ENCODE measurements at places on chromosomes 1 and 21.

DNA sequence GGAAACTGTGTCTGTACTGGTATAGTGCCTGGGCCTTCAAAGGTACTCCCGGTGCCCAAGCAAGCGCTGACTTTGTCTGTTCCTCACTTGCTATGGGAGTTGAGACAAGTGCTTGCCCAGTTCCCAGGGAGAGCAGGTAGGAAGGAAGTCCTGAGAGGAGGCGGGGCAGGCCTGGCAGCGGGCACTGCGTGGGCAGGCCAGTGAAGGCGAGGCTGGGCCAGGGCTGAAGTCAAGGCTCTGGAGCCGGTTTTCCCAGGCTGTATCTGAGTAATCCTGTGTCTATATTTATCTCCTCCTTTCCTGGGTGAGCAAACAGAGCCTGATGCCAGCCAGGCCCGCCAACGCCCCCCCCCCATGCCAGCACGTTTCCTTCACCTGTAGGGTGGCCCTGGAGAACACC is 15.9 kb upstream of the EDN2 start:
- DNase-seq, result no peak

GRCh38 chr1:59511476-59512465 is 214.9 kb downstream of the FGGY start:
- no peak for DNase-seq

GRCh38 chr1:234731569-234732085 is 121.6 kb upstream of the IRF2BP2 start:
- DNase-seq, result peak; percentile 69

- DNase-seq, result no peak
These were observed 27.4 kb downstream of the AK4 start for GRCh38 chr1:65175171-65176055.

DNA sequence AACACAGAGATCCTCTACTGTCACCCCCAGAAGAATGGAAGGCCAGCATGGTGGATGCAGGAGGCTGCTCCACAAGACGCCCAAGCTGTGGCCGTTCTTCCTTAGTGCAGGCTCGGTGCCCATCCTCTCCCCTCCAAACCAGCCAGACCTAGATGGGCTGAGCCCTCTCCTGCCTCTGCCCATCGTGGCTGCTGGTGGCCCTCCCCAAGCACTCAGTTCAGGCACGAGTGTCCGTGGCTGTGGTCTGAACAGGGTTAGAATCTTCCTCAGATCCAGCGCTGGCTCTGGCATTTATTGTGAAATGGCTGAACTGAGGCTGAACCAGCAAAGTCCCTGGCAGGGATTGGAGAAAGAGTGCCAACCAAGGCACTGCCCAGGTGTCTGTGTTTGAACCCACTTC is 59.5 kb downstream of the TRIM11 start:
- DNase-seq, result no peak

DNA sequence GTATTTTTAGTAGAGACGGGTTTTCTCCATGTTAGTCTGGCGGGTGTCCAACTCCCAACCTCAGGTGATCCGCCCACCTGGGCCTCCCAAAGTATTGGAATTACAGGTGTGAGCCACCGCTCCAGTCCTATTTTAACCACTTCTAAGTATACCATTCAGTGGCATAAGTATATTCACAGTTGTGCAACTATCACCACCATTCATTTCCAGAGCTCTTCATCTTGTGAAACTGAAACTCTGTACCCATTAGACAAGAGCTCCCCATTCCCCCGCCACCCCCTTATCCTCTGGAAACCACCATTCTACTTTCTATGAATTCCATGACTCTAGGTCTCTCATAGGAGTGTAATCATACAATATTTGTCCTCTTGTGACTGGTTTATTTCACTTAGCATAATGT is 40.2 kb upstream of the CAMTA1 start:
- DNase-seq, result no peak

- DNase-seq, result no peak
These were observed 47.9 kb upstream of the TSPAN2 start for GRCh38 chr1:115137191-115137590.

- no peak for DNase-seq
These were observed 7.8 kb downstream of the AHCTF1 start for GRCh38 chr1:246923900-246924299.

DNA sequence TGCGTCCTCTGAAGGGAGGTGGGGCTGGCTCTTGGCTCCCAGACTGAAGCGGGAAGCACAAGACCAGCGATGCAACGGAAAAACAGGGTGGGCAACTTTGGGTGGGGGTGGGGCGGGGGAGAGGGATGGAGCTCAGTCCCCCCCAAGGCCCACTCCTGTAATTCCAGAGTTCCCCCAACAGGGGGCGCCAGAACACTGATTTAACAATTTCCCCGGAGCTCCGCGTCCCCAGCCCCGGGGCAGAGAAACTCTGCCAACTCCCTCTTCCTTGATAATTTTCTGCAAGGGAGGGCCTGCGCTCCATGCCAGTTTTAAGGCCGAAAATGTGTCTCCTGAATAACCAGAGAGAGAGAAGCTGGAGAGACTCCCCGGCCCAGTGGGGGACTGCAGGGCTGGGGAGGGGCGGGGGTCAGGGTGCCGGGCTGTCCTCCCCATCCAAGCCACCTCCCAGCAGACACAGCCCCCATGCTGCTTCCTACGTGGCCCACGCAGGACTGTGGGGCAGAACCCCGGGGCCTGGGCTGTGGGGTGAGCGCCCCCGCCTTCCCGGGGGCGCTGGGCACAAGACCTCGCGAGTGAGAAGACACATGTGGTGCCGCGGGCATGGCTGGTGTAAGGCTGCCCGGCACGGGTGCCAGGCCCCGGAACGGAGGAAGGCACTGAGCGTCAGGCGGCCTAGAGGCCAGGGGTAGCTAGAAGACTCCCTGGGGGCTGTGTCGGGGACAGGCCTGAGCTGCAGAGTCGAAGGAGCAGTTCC is 51.4 kb downstream of the KIF21B start:
- DNase-seq, result peak; percentile 76

GRCh38 chr1:177069490-177069889 is 95.0 kb downstream of the ASTN1 start:
- DNase-seq, result no peak

- no peak for DNase-seq
These were observed 16.8 kb downstream of the PTPRC start for GRCh38 chr1:198655459-198656121.

DNA sequence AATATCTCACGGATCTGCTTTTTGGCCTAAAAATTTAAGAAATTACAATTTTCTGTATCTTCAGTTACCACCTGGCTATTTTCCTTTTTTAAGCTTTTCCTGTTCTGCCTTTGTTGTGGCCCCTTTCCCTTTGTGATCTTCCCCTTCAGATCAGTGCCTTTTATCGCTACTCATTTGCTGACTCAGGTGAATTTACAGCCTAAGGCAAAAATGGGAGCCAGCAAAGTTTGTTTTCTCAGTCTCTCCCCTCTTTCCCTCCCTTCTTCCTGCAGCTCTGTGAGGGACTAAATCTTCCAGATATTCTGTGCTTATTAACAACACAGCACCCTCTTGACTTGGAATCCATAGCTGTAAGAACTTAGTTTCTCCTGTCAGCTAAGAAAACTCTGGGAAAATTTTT is 5.3 kb upstream of the PRRC2C start:
- DNase-seq, result no peak

GRCh38 chr1:154726896-154727753 is 119.1 kb upstream of the ADAR start:
- DNase-seq, result no peak

DNA sequence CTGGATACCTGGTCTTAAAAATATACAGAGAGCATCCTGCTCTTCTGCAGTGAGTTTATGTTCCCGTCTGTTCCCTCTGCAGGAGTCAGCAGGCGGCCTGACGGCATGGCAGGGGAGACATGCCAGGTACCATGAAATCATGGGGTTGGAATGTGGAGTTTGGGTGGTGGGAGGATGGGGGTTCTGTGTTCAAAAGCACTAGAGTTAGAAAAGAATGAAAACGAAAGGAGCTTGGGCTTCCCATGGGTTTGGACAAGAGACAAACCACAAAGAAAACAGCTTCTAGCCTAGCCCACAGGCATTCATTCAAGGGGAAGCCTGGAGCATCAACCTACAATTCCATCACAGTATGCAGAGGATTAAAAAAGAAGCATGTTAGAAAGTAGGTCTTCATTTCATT is 59.9 kb downstream of the WARS2 start:
- no peak for DNase-seq

DNA sequence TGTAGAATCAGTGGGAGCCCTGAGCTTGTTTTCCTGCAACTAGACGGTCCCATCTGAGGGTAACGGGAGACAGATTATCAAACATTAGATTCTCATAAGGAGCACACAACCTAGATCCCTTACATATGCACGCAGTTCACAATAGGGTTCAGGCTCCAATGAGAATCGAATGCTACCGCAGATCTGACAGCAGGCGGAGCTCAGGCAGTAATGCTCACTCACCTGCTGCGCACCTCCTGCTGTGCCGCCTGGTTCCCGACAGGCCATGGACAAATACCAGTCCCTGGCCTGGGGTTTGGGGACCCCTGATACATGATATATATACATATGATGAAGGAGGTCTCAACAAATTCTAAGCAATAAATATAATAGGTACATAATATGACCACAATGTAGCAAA is 19.7 kb upstream of the SMIM12 start:
- DNase-seq, result no peak

GRCh38 chr1:88175631-88176226 is 508.3 kb upstream of the PKN2 start:
- no peak for DNase-seq

GRCh38 chr1:110255392-110255787 is 45.3 kb downstream of the KCNC4 start:
- peak; percentile 20 for DNase-seq

DNA sequence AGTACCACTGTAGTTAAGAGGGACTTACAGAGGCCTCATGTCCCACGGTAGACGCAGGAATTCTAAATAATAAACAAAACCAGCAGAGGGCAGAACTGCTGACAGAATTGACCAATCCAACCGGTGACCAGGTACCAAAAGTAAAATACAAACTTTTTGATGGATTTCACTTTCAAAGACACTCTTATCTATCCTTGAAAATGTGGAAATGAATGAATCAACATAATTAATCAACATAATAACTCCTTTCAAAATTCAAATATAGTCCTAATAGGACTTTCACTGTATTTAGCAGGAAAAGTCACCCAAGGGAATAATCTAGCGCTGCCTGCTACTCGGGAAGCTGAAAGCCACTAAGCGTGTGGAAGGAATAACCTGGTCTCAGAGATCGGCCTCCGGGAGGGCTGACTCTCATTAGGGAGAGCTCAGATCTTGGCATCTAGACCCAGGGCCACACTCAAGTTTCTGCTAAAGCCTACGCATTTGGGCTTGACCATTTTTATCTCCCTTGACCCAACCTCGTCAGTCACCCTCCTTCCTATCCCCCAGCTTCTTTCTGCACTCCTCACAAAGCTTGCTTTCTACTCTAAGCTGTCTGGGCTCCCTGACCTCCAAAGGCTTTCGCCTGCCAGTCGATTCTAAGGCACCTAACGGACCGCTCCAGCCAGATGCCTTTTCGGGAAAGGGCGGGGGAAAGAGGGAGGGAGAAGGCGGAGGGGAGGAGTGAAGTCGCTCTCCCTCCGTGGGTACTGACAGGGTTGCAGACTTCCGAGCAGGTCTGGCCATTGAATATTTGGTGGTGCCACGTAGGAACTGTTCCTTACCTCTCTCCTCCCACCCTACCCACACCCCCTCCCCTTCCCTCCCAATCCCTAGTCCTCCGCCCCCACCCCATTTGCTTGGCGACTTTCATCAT is 1.6 kb downstream of the COL11A1 start:
- DNase-seq, result peak; percentile 58

DNA sequence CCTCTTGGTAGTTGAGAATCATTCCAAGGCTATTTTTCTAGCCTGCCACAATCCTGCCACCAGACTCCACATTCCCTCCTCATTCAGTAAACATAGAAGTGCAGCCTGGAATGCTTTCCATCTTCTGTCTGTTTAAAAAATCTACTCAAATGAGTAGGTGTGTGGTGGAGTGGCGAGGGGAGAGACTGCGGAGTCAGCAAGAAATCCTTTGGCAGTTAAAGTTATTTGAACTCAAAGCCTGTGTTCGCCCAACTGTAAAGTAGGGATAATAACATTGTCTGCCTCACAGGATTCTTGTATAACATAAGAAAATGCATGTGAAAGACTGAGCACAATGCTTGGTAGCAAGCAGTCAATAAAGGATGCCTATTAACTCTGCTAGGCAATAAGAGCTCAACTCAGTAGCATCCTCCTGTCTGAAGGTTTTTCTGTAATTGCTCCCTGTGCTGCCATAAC is 22.2 kb upstream of the DPT start:
- DNase-seq, result no peak

- DNase-seq, result no peak
These were observed 431.0 kb upstream of the USP24 start for GRCh38 chr1:55646181-55646580.

DNA sequence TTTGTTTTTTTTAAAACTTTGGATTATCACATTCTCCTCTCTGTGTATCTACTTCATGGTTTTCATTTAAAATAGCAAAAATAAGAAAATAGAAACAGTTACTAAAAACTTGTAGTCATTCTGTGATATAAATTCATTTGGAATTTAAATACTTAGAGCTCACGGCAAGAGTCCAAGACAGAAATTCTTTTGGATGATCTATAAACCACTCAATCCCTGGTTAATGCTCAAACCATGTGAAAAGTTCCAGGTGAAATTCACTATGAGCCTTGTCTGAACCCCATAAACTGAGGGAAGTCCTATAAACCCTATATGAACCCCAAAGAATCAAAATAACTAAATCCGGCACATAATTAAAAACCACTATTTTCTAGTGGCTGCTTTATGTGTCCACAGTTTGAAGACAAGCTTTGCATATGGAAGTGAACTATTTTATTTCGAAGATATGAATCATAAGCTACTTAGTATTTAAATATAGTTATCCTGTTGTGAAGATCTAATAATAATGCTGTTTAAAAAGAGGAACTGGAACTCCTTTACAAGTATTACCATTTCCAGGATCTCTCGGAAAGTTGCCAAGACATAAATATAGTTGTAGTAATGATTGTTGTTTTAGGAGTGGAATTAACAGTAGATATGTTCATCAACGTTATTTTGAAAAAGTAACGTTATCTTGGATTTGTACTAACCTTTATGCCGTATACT is 163.5 kb downstream of the NFIA start:
- DNase-seq, result no peak

GRCh38 chr1:181073638-181074037 is 14.9 kb upstream of the IER5 start:
- DNase-seq, result no peak

- no peak for DNase-seq
These were observed 12.4 kb upstream of the PAPPA2 start for GRCh38 chr1:176450526-176450925.

DNA sequence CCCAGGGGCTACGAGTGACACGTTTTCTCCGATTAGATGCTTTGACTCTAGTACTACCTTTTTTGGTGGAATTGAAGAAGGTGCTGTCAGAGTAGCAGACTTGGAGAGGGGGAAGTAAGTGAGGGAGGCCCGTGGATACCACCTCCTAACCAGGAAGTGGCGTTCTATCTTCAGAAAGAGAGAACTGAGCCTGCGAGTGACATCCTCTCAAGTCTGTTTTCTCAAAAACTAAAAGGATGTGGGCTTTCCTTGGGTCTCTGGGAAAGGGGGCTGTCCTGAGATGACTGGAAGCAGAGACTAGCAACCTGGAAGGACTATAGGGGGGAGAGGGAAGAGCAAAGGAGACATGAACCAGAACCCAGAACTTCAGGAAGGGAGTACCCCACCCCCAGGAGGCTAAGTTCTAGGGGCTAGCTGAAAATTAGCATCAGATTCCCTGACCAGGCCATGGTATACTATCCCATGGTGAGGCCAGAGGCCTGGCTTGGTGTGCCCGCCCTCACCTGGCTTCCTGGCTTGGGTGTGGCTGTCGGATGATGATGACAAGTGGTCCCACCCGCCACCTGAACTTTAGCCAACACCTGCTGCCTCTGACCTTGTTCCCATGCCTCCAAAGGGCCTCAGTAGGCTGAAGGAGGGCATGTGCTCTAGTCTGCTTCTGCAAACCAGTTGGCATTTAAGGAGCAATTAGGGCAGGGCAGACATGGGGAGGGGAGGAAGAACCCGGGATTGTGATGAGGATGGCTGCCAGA is 49.1 kb downstream of the ATP2B4 start:
- peak; percentile 57 for DNase-seq
